ENCODE measurements at places on chromosomes 1 and 21.

DNA sequence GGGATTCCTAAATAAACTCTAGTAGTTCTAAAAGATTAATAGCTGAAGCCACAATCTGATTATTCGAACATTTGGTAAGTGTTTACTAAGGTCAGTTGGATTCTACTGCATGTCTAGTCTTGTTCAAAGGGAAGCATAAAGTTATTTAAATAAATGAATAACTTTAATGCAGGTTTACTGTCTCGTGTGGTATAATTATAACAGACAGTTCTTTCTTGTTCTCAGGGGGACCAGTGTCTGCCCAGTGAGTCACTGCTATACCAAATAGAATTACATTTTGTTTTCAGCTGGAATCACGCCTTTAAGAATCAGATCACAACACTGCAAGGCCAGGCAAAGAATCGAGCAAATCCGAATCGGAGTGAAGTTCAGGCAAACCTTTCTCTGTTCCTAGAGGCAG is 45.1 kb downstream of the SMG7 start:
- no peak for DNase-seq

GRCh38 chr1:114310695-114311271 is 157.1 kb upstream of the SYT6 start:
- DNase-seq = peak; percentile 55

DNA sequence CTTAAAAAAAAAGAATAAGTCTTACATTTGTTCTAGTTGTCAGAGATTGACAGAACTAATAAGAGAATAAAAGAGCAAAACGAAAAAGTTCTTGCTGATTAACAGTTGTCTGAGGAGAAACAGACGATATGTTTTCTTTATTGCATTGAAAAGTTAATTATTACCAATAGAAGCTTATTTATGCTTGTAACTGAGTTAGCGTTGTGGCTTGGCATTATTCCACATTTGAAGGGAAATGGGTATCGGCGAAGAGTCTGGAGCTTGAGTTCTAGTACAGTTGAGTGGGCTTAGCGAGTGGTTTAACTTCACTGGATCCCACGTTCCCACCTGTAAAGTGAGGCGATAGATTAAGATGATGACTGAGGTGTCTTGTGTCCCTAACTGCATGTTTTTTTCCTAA is 109.0 kb downstream of the SDCCAG8 start:
- DNase-seq = no peak

DNA sequence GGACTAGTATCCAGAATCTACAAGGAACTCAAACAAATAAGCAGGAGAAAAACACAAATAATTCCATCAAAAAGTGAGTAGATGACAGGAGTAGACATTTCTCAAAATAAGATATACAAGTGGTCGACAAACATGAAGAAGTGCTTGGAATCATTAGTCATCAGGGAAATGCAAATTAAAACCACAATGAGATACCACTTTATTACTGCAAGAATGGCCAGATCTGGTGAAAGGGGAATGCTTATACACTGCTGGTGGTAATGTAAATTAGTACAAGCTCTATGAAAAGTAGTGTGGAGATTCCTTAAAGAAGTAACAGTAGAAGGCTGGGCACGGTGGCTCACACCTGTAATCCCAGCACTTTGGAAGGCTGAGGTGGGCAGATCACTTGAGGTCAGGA is 73.8 kb downstream of the POU2F1 start:
- peak; percentile 34 for DNase-seq

DNA sequence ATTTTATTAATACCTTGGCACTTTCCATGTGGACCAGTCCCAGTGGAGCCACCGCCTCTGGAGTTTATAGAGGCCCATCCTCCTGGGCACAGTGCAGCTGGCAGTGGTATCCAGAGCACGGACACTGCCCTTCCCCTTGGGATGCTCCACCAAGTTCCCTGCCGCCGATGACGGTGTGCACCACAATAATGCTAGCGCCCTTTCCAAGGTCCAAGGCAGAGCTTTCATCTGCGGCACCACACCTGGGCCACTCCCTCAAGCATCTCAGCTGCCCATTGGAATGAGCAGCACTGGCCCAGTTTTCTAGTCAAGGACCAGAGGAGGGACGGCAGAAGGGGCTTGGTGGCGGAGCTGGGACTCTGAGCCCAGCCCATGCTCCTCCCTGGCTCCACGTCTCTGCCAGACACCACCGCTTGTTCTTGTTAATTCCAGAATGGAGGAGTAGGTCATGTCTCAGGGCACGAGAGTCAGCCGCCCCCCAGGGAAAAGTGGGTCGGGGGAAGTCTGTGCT is 24.5 kb downstream of the SIM2 start:
- no peak for DNase-seq

DNA sequence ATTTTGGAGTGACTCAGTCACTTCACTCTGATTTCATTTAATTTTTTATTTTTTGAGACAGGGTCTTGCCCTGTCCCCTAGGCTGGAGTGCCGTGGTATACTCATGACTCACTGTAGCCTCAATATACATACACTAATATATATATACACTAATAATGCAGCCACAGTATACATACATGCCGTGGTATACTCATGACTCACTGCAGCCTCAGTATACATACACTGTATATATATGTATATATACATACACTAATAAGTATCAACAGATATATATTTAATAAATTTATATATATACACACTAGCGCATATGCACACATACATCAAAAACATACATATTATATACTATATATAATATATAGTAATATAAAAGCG is 149.2 kb downstream of the NCAM2 start:
- DNase-seq = no peak

- DNase-seq = no peak
These were observed 118.3 kb downstream of the TGFB2 start for GRCh38 chr1:218463194-218464156.

DNA sequence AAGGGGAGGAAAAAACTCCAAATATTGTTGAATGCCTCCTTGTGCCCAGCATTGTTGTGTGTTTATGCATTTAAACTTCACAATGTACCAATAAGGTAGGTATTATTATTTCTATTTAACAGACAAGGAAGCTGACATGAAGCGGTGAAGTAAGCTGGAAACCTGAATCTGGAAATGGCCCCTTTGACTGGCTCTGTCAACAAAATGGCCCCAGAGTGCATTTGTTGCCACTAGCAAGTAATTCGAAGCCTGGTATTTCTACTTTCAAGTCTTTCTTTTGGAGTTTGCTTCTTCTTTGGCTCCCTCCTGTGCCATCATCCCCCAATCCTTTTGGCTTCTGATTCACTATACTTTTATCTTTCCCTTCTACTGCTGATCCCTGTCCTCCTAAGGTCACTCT is 23.1 kb downstream of the CRYZL1 start:
- DNase-seq = no peak

DNA sequence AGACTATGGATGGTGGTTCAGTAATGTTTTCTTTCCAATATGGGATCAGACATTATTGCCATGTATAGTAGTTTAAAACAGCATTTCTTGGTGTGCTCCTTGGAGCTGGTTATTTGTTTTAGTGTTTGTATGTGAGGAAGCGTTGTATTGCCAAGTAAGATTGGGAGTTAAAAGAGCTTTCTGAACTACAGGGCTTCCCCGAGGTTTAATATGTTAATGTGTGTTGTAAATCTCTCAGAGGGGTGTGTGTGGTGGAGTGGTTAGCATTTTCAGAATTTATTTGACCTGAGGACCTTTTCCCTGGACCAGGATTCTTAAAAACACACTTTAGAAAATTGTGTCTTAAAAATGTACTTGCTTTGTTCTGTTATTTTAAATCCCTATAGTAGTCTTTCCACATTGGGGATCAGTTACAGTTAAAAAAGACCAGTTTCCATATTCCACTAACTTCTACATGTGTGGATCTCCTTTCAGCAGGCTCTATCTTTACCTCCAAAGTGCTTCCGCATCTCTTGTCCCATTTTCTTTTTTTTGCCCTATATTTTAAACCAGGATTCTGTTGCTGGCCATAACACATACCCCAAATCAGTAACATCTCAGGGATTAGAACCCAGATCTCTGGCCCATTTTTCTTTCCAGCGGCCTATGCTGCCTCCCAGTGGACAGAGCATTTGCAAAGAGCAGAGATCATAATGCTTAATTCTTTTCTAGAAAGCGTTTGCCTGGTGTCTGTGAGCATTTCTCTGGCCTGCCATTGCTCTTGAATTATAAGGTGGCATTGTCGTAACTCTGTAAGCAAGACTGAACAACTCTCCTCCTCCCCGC is 58.6 kb downstream of the PBX1 start:
- DNase-seq = no peak

DNA sequence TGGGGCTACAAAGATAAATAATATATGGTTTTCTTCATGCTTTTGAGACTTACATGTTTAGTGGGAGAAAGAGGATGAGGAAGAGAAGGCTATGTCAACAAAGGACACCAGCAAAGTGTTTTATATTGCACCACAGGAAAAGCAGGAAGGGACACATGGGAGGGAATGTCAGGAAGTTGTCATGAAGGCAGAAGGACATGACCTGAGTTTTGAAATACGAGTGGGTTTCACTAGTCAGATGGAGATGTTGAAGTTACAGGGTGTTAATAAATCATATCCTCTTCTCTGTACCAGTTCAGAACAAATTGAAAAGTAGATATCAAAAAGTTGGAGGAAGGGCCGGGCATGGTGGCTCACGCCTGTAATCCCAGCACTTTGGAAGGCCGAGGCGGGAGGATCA is 18.2 kb upstream of the AGO1 start:
- DNase-seq = no peak

DNA sequence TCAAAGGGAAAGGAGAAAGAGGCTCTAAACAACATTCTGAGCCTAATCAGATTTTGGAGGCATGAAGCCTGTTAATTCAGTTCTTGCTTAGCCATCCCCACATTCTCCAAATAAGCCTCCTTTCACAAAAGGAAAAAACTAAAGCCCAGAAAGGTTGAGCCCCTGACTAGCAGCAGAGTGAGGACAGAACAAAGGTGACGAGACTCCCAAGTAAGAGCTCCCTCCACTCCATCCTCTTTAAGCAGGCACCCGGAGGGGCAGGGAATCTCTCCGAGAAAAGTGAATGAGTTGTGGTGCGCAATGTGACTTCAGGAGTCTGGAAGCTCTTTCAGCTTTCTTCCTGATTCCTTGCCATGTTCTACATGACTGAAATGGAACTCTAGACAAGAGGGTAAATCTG is 43.4 kb upstream of the MYBPHL start:
- DNase-seq = no peak

DNA sequence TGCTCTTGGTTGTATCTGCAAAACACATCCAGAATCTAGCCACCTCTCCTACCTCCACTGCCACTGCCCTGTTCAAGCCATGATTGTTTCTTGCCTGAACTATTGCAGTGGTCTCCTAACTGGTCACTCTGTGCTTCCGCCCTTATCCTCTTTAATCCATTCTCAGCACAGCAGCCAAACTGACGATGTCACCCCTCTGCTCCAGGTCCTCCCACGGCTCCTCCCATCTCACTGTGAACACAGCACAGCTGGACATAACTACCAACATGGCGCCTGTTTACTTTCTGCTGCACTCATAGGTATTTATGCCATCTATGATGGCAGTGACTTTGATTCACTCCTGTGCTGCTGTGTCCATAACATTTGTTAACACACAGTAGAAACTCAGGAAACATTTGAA is 406.7 kb downstream of the DISC1 start:
- DNase-seq = no peak

DNA sequence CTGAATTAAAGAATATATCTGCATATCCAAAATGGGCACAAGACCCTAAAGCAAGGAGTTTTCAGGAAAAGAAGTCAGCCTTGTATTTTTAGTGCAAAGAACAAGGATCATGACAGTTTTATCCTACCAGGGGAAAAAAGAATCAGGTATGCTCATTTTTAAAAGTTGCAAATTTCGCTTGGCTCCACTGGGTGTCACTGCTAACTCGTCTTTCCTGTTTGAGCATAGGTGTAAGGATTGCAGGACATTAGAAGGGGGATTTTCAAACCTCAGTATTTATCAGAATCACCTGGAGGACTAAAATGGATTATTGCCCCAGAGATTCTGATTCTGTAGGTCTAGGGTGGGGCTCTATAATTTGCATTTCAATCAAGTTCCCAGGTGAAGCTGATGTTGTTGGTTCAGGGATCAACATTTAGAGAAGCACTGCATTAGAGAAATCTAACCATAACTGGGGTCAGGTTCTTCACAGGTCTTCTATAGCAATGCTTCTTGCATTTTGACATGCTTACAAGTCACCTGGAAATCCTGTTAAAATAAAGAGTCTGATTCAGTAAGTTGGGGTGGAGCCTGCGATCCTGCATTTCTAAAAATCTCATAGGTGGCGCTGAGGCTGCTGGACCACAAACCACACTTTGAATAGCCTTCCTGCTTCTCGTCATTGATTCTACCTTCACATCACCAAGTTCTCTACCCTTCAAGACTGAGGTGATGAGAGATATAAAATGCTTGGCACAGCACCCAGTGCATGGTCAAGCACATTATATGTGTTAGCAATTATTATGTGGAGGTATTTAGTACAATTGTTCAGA is 39.6 kb downstream of the NUF2 start:
- no peak for DNase-seq

DNA sequence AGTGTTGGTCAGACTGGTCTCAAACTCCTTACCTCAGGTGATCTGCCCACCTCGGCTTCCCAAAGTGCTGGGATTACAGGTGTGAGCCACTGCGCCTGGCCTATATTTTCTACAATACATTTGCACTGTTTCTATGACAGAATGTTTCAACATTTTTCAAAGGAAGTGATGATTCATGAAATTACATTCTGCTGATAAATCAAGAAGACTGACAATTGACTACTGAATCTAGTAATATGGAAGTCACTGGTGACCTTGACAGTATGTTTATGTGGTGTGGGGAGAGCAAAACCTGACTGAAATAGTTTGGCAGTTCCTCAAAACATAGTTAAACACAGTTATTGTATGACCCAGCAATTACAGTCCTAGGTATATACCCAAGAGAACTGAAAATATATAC is 18.1 kb downstream of the LRIF1 start:
- no peak for DNase-seq

- DNase-seq = no peak
These were observed 43.1 kb upstream of the SGIP1 start for GRCh38 chr1:66490816-66491215.

DNA sequence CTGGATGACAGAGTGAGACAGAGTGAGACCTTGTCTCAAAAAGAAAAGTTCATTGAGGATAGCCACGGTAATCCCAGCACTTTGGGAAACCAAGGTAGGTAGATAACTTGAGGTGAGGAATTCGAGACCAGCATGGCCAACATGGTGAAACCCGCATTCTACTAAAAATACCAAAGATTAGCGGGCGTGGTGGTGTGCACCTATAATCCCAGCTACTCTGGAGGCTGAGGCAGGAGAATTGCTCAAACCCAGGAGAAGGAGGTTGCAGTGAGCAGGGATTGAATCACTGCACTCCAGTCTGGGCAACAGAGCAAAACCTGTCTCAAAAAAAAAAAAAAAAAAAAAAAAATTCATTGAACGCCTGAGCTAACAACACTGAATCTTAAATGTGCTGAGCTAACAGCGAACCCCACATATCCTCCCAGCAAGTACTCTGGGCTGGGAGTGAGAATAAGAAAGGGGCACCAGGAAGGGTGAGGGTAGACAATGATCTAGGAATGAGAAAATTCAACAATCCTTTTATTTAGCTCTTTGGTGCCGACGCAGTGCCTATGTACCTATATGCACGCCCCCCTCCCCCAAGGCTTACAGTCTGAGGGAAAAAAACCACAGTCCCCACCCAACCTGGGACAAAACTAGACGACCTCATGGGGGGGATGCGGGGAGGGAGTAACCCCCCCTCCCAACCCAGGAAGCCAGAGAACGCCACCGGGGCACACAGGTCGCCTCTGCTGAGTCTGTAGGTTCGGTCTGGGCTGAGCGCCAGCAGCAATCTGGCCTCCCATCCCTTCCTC is 1.4 kb upstream of the CACNA1S start:
- DNase-seq = no peak

Data from astrocyte of the cerebellum (primary cell).